ENCODE measurements at places on chromosomes 4 and X.

- no peak for DNase-seq
Observed at GRCh38 chr4:71343670-71344466, 5.0 kb downstream of the SLC4A4 start.

DNA sequence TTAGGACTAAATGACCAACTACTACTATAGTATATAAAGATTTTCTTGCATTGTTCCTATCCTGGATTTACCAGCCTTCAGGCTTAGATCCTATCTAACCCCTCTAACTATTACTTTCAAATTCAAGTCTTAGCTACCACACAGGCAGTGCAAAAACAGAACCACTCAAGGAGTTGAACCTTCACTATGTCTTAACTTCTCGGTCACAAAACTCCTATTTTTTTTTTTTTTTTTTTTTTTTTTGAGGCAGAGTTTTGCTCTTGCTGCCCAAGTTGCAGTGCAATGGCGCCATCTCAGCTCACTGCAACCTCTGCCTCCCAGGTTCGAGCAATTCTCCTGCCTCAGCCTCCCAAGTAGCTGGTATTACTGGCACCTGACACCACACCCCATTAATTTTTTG is 6.3 kb upstream of the FAM200B start:
- no peak for DNase-seq

DNA sequence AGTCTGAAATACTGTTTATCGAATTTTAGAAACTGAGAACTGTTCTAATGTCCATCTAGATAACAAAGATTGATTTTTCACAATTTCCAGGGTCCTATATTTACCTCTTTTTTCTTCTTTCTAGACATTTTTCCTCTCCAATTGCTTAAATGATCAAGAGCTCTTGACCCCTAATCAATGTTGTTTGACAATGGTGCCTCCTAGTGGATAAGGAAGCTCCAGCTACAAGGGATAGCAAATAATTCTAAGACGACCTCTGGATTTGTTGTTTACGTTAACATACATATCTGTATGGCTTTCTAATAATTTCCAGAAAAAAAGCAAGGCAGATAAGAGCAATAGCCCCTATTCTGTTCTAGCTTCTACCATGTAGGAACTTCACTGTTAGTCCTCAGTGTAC is 35.8 kb downstream of the GPR82 start:
- DNase-seq: no peak

GRCh38 chr4:7547368-7548040 is 112.8 kb upstream of the PSAPL1 start:
- no peak for DNase-seq

DNA sequence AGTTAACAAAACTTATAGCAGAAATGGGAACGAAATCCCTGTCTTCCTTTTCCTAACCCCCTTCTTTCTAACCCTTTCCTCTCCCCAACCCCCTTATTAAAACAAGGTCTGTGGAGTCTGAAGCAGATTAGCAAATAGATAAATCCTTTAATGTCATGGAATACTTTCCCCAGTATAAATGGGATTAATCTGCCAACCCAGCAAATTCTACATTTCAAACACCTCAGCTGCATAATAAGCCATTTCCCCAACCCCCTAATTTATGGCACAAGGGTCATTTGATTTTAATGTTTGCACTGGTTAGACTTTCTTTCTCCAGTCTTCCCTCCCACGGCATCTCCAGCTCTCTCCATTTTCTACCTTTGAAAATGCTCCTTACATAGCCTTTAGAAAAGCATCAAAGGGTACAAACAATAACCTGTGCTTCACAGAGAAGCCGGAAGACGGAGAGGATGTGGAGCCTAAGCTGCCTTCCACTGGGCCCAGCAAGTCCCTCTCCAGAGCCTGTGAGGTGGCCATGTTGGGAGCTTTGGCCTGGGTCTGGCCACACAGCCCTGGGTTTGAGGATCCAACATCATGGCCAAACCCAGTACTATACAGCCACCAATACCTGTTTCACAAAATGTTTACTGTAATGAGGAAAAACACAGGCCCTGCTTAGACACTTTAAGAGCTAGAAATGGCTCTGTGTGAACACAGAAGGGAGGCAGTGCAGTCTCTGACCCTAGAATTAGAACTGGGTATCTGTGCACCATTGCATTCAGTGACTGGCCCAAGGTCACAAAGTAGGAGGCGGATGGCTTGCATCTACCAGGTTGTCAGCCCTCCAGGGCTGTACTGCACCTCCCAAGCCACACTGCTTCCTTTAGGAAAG is 56.9 kb upstream of the SPRY1 start:
- no peak for DNase-seq

DNA sequence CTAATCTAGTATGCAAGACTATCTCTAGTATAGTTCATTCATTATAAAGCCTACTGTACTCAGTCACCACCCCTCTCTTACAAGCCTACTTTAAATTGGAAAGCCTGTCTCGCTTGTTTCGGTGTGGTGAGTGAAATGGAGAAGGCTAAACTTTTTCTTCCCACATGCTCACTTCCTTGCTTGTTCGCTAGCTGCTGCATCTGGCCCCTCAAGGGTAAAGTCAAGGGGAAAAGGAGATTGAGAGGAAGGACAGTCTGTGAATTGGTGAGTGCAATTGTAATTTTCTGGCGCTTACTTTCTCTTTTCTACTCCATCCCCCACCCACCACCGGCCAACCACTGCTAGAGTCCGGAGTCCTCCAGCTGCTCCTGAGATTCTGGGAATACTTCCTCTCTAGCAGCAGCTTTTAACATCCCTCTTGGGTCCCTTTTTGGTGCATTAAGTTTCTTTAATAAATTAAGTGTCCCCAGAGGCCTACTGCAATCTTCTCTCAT is 12.1 kb upstream of the ARAP2 start:
- DNase-seq: no peak

GRCh38 chrX:12824944-12825343 is 33.7 kb downstream of the PRPS2 start:
- no peak for DNase-seq

GRCh38 chr4:38989487-38989886 is 42.7 kb downstream of the TMEM156 start:
- no peak for DNase-seq

GRCh38 chr4:15239866-15240265 is 188.0 kb upstream of the C1QTNF7 start:
- no peak for DNase-seq

GRCh38 chrX:65608026-65608425 is 59.4 kb upstream of the MSN start:
- DNase-seq: no peak

GRCh38 chr4:119678761-119679160 is 50.2 kb upstream of the PDE5A start:
- DNase-seq: no peak

GRCh38 chr4:14835288-14835687 is 167.0 kb upstream of the CPEB2 start:
- no peak for DNase-seq

DNA sequence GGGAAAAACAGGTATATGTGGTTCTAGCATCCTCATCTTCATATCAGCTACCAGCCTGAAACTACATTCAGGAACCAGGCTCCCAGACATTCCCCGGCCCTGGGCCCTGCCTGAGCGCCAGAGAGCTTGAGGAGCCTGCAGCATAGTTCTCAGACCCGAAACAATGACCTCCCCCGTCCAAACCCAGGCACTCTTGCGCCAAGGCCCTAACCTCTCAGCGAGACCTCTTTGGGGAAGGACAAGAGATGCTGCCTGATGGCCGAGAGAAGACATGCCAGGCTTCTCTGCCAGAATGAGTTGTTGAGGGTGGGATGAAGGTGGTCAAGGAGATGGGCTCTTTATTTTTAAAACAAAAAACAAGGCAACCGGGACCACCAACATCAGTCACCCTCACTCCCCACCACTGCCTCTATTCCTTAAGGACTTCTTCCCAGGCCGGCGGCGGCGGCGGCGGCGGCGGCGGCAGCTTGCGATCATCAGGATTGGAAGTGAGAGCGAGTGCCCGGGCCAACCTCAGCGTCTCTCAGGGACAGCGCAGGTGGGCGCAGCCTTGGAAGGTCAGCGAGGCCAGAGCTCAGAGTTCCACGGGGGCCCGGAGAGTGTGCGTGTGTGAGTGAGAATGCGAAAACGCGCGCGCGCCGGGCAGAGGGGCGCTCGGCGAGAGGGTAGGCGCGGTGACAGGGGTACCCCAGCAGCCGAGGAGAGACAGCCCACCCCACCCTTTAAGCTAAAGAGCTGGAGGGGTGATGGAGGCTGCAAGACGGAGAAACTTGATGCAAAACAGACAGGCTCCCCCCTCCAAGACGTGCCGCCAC is 601 bp downstream of the INPP4B start:
- DNase-seq: no peak

DNA sequence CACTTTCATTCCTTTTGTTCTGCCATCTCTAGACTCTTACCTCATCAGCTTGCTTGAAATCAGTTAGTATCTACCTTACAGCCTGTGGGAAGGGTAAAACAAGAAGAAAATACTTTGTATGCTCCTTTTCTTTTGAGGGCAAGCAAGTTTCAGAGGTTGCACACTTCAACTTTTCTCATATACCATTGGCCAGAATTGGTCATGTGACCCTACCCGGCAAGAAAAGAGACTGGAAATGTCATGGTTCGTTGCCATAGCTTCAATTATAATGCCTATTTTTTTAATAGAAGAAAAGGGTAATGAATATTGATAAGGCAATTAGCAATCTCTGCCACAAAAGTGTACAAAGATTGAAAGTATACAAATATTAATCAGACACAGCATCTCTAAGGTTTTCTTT is 346.7 kb upstream of the TACR3 start:
- no peak for DNase-seq

GRCh38 chr4:185332575-185333464 is 62.9 kb downstream of the LRP2BP start:
- DNase-seq: no peak

DNA sequence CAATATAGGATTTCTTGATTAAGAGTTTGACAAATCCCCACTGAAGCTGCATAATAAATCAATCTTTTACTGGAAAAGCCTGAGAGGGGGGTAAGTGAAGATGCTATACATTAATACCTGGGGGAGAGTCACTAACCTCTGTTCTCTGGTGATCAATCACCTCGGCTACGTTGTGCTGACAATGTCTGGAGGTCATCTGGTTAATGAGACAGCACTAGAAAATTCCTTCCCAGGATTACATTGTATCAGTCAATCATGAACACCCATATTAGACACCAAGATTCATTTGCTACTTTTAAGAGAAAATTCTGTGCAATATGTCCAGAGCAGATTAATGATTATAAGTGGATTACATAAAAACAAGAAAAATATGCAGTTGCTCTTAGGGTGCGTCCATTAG is 408.3 kb downstream of the PDHA2 start:
- no peak for DNase-seq

GRCh38 chr4:36772154-36772516 is 472.4 kb upstream of the NWD2 start:
- DNase-seq: no peak

GRCh38 chr4:72323227-72323626 is 245.8 kb downstream of the ADAMTS3 start:
- no peak for DNase-seq

GRCh38 chrX:105502336-105502735 is 281.8 kb upstream of the TEX13A start:
- no peak for DNase-seq

GRCh38 chrX:116230130-116230898 is 59.8 kb downstream of the AGTR2 start:
- DNase-seq: no peak

- DNase-seq: no peak
Observed at GRCh38 chr4:37758226-37758625, 68.3 kb upstream of the PGM2 start.

DNA sequence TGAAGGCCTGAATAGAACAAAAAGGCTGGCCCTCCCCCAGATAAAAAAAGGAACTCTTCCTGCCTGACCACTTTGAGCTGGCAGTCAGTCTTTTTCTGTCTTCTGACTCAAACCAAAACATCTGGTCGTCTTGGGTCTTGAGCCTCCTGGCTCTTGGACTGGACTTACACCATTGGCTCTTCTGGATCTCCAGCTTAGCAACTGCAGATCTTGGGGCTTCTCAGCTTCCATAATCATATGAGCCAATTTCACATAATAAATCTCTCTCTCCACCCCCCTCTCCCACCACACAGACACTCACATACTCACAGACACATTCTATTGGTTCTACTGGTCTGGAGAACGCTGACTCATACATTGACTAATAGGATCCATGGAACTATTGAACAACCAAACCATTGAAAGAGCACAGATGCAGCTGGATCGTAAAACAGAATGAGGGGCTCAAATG is 15.6 kb upstream of the CWH43 start:
- DNase-seq: no peak

DNA sequence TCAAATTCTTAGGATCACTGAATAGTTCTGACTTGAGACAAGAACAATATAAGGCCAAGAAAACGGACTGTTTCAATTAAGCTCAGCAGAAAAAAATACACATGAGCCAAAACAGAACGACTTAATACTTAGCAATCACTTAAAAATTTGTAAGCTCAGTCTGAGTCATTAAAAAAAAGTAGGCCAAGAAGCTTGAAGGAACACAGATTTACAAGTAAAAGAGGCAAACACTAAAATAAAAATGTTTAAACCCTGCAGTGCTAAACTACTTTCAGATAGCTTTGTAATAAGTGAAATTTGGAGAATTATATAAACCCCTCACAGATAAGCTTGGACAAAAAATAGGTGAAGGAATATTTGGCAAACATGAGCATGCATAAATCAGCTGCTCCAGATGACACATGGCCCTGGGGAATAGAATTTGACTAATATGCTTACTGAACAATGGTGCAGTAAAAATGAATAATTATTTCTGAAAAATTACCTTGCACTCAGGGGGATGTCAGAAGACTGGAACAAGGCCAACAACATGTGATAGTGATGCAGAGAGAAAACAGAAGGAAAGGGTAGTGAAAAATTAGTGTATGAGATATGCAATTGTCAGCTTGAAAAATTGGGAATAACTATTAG is 49.6 kb downstream of the LNX1 start:
- DNase-seq: no peak

- DNase-seq: no peak
Observed at GRCh38 chr4:1449833-1450741, 43.8 kb upstream of the NKX1-1 start.

DNA sequence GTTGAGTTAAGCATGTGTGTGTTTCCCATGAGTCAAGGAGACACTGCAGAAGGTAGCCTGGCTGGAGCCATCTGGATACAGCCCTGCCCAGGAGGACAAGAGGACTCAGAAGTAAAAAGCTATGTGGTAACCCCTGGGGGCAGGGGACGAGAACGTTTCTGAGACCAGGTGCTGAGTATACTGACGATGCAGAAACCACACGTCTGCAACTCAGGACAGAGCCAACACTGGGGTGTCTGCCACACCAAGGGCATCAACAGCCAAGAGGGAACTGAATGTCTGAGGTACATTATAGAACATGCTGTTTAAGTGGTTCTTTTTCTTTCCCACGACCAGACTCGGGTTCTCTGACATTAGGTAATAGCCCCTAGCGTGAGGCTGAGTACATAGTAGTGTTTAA is 94.1 kb upstream of the GPR34 start:
- DNase-seq: no peak

GRCh38 chr4:99714179-99714578 is 56.6 kb upstream of the C4orf54 start:
- no peak for DNase-seq

GRCh38 chr4:123055943-123056342 is 133.5 kb upstream of the NUDT6 start:
- DNase-seq: no peak

GRCh38 chrX:130695931-130696330 is 207.1 kb downstream of the ENOX2 start:
- no peak for DNase-seq
